Neural progenitor cell (in vitro differentiated cells): ENCODE measurements at places on chromosomes 7 and 10.

- DNase-seq = no peak
Observed at GRCh38 chr10:114393482-114393881, 10.8 kb downstream of the AFAP1L2 start.

GRCh38 chr7:114922652-114923402 lies 933 bp downstream of the MDFIC start:
- DNase-seq = peak; percentile 45

- DNase-seq = no peak
Observed at GRCh38 chr7:42877862-42878261, 34.0 kb downstream of the C7orf25 start.

DNA sequence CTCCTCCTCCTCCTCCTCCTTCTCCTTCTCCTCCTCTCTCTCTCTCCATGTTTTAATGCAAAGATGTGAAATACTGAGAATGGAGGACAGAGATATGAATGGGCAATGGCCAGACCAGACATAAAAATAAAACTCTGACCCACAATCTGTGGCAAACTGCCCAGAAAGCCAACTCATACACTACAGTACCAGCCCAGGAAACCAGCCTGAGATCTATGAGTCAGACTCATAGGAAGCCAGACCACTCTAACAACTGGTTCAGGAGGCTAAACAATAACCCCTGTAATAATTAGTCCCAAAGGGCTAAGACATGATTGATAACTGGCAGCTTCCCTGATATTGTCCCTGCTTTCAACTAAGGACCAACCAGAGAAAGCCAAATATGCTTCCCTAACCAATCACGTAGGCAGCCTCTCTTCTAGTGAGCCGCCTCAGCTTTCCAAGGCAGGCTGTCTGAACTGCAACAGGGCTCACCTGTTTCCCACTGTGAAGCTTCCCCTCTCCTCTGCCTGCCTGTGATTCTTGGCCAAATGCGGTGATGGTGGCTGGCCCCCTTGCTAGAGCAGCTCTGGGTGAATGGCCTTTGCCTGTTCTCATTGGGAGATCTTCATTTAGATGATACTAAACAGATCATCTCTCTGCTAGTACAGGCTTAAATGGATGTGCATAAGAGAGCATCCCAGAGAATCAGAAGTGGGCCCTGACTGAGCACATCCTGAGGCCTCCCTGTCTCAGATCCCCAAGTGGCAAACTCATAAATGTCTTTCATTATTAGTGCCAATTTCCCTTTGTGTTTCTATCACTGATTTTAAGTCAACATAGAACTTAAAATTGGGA lies 817.6 kb downstream of the TNS3 start:
- no peak for DNase-seq

- DNase-seq = no peak
Observed at GRCh38 chr7:28017372-28017771, 163.2 kb downstream of the JAZF1 start.

GRCh38 chr7:25391961-25392587 lies 163.8 kb upstream of the NPVF start:
- no peak for DNase-seq

DNA sequence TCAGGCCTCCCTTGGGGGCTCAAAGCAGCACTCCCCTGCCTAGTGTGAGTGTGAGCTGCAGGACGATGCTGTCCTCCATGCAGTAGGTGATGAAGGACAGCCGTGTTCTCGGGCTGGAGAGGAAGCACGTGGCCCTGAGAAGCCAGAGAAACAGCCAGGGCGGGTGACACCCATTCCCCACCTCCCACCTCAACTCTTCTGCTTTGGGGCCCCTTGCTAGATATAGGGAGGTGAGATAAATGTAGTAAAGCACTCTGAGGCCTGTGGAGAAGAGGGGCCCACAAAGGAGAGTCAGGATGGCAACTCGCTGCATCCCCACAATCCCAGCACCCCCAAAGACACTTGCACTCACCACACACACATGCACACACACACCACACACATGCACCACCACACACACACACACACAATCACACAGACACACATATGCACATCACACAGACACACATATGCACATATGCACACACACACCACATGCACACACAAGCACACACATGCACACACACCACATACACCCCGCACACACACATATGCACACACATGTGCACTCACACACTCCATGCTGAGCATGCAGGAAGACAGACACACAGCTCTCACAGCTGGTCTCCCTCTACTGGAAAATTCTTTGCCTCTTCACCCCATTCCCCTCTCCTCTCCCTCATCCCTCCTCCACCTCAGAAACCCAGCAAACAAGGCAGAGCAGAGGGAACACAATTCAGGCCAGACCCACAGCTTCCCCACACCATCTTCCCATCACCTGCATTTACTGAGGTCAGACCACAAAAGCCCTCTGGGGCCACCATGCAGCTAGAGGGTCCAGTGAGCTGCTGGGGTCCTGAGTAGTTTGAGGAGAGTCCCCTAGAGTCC lies 30.5 kb downstream of the ANXA8 start:
- no peak for DNase-seq

GRCh38 chr7:155763691-155764437 lies 48.4 kb downstream of the SHH start:
- no peak for DNase-seq

- no peak for DNase-seq
Observed at GRCh38 chr10:68981074-68981473, 7.5 kb upstream of the KIFBP start.

DNA sequence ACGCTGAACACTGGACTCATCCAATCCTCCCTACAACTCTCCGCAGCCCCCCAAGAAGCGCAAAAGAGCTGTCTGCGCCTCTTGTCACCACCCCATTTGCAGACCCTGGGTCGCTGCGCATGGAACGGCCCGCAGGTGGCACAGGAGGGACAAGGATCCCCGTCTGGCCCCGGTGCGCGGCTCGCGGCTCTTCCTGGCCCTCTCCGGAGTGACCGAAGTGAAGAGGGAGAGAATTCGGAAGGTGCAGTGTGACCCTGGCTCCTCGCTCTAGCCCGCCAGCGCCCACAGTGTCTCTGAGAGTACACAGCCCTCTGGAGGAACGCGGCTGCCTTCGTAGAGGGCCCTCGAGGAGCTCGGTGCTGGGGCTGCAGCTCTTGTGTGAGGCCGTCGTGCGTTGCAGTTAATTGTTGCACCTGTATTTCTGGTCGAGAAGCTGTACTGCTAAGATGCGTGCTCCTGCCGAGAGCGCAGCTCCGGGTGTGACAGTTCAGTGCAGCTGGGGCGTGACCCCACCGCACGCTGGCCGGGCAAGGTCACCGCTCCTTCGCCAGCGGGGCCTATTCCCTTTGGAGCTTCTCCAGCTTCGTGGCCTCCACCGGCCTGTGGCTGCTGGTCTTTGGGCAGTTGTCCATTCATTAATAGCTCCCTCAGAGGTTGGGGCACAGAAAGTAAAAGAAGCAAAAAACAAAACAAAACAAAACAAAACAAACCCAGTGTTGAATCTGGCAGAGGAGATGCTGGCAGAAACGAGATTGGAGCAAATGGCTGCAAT lies 119.0 kb downstream of the SEC23IP start:
- DNase-seq = peak; percentile 74

- no peak for DNase-seq
Observed at GRCh38 chr10:47037654-47038425, 126.6 kb downstream of the PTPN20 start.

DNA sequence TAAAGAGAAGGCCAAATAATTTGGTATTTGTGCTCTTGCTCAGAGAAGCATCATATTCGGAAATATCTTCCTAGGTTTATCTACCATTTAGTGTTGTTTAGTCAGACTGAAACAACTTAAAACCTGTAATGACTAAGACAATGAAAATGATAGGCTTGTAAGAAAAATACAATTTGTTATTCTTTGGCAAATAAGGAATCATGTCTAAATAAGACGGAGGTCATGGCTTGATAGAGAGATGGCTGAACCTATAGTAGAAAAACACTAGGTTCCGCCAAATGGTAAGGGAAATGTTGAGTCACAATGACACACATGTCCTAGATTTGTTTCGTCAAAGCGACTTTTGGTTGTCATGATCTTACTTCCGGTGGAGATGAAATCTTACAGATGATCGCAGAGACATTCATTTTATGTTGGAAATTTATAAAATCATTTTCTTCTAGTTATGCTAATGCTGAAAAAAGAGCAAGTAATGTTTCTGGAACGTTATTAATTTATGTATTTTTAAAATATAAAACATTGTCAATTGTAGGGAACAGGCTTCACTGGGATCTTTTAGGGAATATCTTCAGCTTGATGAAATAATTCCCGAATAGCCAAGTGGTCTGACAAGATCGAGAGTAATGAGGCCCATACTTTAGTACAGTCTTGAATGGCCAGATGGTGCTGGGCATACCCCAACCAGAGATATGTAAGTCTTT lies 1.0 kb downstream of the SRGN start:
- no peak for DNase-seq

DNA sequence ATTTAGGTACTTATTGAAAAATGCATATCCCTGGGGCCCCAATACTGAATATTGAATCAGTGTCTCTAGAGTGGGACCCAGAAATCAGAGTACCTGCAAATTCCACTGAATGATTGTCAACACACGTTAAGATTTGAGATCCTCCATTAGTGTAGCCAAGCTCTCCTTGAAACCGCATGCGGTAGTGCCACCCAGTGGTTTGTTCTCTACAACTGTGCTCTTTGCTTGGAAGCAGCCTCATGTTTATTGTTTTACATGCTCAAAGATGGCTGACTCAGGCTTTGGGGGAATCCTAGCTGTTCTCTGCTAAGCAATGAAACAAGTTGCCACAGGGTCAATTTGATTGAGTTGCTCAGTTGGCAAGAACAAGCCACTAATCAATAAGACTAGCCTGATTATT lies 340.2 kb upstream of the CELF2 start:
- DNase-seq = peak; percentile 78

DNA sequence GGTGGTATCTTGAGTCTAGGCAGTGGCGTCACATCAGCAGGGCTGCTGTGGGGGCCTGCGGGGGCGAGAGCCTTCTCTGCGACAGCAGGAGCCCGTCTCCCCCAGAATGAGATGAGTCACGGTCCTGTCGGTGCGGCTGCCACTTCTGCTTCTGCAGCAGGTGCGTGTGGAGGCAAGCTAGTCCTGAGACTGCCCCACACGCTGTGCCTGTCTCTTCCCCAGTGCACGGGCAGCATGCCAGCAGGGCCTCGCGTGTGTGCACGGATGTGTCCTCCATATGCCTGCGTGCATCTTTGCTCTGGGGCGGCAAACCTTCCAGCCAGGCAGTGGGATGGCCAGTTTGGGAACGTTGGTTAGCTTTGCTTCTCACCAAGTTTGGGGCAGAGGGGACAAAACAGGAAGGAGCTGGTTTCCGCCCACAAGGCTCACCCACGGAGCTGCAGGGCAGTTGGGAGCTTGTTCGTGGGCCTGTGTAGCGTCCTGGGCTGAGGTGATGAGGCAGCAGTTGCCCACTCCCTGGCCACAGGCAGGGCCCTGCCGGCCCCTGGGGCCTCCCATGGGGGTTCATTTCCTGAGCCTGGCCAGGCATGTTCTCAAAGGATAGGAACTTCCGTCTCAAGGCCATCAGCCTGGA lies 60.8 kb upstream of the PPIF start:
- DNase-seq = no peak

DNA sequence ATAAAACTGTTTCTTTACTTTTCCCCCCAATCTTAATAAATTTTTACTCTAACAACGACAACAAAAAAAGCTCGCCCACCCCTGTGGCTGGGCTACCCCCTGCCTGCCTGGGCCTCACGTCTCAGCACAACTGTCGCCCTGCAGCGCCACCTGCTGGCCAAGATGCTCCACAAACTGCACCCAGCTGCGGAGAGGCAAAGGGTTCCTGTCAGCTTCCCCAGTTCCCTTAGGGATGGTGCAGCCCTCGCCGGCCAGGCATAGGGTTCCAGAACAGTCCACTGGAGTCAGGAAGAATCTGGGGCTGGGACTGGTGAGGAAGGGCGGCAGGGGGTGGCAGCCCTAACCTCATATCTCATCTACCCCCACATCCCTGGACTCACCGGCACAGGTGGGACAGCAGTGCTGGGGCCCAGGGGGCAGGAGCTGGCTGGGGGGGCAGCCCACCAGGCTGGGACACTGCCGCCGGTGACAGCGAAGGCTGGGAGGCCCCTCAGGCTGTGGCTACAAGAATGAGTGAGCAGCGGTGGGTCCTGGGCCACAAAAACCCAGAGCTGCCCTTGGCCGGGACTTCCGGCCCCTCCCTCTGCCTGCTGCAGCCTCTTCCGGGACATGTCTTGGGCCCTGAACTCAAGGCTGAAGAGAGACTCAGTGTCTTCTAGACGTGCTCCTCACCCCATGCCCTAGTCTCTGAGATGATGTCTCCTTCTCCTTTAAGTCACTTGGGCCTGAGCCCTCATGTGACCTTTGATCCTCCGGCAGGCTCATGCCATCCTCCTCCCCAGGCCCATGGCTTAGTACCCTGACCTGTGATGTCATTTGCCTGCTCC lies 21.2 kb downstream of the ATP6V1F start:
- peak; percentile 91 for DNase-seq

GRCh38 chr7:134985894-134986362 lies 380 bp upstream of the AGBL3 start:
- DNase-seq = no peak

- DNase-seq = no peak
Observed at GRCh38 chr7:2038931-2039728, 193.6 kb downstream of the MAD1L1 start.

GRCh38 chr10:4129866-4130477 lies 345.0 kb upstream of the KLF6 start:
- no peak for DNase-seq

GRCh38 chr10:33859319-33860022 lies 525.0 kb upstream of the NRP1 start:
- no peak for DNase-seq
